ENCODE measurements at places on chromosomes 1 and 21.

DNA sequence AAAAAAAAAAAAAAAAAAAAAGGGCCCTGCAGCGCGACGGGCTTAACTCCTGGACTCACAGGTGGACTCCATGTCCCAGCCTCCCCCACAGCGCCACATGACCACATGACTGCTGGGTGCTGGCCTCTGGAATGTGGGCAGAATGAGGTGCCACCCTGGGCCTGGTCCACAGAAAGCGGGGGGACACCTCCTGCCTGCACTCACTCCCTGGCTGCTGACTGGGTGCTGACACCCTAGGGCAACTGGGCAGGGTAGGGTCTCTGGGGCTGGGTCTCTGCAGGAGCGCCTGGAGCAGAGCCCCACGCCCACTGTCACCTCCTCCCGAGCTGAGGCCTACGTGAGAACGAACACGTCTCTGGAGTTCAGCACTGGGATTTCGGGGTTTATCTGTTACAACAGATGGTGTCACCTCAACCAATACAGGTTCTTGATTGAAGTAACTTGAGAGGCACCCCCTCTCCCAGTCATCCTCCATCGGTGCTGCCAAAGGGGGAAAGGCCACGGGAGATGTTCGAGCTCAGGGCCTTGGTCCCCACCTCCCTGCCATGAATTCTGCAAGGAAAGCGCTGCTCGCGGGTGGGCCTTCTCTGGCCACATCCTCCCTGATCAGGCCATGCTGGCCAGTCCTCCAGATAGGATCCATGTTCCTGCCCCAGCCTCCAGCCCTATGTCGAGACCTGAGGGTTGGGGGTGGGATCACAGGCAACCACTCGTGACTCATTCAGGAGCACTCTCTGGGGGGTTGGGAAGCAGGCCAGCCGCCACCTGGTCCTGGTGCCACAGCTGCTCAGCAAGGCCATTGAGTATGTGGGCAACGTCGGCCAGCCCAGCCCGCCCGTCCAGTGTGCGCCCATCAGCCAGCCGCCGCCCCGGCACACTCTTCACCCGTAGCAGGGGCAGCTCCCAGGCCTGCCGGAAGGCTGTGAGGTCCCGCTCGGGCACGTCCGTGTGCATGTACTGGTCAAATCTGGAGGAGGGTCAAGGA, 5.4 kb downstream of the CPLANE2 start:
- DNase-seq = no peak

DNA sequence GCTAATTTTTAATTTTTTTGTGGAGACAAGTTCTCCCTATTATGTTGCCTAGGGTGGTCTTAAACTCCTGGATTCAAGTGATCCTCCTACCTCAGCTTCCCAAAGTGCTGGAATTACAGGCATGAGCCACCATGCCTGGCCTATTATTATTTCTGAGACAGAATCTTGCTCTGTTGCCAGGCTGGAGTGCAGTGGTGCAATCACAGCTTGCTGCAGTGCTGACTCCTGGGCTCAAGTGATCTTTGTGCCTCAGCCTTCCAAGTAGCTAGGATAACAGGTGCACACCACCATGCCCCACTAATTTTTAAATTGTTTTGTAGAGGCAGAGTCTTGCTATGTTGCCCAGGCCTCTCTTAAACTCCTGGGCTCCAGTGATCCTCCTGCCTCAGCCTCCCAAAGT, 196.3 kb downstream of the CAMTA1 start:
- no peak for DNase-seq

DNA sequence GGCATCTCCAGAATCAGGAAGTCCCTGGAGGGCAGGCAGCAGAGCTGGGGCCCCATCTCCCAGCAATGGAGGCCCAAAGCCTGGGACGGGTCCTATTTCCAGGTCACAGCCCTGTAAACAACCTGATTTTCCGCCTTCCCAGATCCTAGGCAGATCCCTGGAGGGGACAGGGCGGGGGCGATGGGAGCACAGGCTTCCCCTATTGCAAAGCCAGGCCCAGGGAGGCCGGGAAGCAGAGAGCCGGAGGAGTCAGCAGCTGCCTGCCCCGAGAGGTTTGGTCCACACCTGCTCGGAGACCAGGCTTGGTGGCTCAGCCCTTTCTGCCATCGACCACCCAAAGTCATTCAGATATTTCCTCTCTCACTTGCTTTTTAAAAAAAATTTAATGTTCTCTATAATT, 29.2 kb downstream of the CASZ1 start:
- no peak for DNase-seq

DNA sequence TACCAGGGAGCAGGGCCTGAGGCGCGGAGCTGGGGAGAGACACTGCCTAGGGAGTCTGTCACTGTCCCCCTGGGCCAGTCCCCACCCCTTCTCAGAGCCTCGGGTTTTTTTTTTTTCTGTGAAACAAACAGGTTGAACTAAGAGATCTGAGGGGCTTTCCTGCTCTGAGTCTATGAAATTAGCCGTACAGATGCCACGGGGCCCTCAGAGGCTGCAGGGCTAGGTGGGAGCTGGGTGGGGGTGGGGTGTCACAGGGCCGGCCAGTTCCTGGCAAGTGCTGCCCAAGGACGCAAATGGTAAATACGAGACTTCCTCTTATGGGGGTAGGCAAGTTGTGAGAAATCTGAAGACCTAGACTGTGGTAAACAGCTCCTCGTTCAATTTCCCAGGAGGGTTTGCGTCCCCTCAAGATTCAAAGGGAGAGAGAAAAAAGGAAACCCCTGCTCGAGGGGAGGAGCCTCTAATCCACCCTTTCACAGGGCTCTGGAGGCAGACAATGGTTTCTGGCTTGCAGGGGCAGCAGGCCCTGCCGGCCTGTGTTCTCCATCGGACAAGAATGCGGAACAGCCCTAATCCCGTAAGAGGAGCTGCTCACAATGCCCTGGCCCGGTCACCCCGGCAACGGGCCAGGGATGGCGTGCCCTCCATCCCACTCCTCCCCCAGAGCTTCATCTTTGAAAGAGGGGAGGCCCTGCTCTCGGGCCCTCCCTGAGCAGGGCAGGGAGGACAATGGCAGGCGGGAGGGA, 7.8 kb downstream of the NUAK2 start:
- DNase-seq = no peak

GRCh38 chr1:236343246-236343870, 50.7 kb upstream of the EDARADD start:
- DNase-seq = no peak

DNA sequence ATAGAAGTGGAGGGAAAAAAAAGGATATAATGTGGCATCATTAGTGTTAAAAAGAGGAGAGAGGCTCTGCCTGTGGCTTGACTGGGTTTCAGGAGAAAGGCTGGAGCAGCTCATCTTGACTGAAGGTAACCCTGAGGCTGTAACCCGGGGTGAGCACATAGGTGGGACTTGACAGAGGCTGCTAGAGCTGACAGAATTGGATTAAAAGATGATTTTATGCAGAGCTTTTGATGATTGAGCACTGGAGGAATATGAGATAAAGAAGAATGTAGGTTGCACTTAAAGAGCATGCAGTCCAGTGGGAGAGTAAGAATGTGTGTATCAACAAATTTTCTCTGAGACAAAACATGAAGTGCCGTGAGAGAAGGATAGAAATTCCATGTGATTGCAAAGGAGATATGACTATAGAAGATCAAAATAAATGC, 17.3 kb downstream of the LAMC1 start:
- no peak for DNase-seq

- DNase-seq = no peak
These were observed 44.2 kb downstream of the SLC19A1 start for GRCh38 chr21:45497846-45498645.

DNA sequence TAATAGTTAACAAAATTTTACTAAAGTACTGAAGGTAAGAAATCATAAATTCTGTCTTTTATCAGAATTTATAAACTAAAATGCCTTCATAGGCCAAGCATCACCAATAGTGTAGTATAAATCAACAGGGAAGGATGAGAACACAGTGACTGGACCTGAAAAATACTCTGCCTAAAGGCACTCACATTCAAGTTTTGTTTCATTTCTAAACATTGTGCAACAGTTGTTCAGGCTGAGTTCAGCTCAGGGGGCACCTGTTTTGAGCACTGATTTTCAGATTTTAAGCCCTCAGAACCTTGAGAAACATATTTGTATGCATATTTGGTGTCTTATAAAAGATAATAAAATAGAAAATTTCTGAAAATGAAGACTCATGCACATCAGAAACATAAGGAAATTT, 12.4 kb downstream of the ACBD6 start:
- DNase-seq = no peak

GRCh38 chr1:185238447-185238846, 78.6 kb downstream of the IVNS1ABP start:
- DNase-seq = no peak
